ENCODE measurements at places on chromosomes 12 and 14.

- no peak for DNase-seq
These were observed 41.2 kb upstream of the CRY1 start for GRCh38 chr12:107134558-107134957.

- DNase-seq = no peak
These were observed 1042.1 kb downstream of the FSCB start for GRCh38 chr14:43464968-43465367.

DNA sequence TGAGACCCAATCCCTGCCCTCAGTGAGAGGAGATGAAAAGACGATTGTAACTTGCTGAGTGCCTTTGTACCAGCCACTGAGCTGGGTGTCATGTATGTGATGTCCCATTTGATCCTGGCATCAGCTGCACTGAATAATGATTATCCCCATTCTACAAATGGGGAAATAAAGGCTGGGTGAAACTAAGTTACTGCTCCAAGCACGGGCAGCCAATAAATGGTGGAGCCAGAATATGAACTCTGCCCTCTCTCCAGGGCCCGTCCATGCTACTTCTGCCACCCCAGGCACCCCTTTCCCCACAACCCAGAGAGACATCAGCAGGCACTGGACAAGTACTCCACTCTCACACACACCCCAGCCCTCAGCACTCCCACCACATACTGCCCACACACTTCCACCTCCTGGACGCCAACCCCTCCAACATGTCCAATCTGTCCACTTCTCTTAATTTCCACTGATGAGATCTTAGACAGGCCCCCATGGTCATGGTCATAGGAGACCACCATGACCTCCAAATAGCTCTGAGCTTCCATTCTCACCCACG lies 115.8 kb downstream of the DICER1 start:
- DNase-seq = no peak

DNA sequence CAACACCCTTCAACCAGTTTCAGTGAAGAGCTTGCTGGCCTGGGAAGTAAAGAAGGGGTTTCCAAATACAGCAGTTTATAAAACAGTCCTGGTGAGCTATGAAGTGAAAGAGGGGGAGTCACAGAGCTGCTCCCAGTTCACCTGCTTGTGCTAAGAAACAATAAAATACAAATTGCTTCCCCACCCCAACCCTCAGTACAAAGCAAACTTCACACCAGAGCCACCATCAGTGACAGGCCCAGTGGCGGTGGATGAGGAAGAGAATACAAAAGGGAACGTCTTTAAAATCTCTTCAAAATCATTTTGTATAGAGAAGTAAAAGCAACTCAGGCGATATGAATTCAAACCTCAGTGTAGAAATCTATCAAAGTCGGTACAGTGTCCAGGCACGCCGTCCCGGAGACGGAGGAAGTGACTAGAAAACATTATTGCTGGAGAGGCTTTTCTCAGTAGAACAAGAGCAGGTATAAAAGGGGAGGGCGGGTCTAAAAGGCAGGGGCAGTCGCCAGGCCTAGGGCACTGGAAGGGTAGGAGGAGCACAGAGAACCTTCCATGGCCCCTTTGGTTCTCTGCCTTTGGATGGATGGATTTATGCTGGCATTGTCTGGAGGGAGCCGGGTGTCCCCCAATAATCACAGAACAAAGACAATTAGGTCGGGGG lies 10.5 kb upstream of the RPLP0 start:
- no peak for DNase-seq

- DNase-seq = no peak
These were observed 652 bp upstream of the LRCOL1 start for GRCh38 chr12:132610866-132611602.

DNA sequence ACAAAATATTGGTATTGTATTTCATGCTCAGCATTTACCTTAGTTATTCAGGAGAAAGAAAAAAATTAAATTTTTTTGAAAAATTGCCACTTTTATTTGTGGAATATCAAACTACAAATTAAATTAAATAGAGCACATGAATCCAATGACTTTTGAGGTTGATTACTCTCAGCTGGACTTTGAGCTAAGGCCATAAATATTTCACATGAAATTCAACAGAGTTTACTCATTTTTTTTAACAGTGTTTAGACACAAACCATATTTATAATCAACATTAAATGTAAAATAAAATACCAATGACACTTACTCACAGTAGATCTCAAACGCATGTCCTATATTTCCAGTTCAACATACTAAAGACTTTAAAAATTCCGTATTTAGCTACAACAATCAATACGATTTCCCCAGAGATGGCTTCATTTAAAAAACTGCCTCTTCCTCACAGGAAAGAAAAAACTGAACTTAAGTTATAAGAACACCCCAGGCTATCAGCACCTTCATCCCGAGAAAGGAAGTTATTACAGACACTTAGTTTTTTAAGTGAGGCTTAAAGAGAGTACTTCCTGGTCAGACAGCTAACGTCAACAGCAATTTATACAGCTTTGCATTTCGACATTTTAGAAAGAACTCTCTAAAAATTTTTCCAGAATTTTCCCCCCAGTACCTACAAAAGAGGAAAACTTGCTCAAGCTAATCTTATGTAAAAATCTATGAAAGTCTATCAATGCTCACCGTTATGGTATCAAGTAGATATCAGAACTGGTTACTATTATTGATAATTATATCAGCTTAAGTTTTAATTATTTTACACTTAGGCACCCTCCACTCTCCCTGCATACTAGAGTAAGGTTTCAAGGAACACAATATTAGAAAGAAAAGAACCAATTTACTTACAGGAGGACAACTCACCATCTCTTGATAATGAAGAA lies 13.8 kb downstream of the TAOK3 start:
- DNase-seq = no peak

- DNase-seq = no peak
These were observed 10.0 kb downstream of the BRF1 start for GRCh38 chr14:105290621-105291346.

- DNase-seq = no peak
These were observed 69.7 kb upstream of the STAC3 start for GRCh38 chr12:57320639-57321038.

- no peak for DNase-seq
These were observed 230.7 kb upstream of the SYT10 start for GRCh38 chr12:33670284-33670683.

- DNase-seq = no peak
These were observed 36.0 kb downstream of the FMNL3 start for GRCh38 chr12:49671031-49671765.

DNA sequence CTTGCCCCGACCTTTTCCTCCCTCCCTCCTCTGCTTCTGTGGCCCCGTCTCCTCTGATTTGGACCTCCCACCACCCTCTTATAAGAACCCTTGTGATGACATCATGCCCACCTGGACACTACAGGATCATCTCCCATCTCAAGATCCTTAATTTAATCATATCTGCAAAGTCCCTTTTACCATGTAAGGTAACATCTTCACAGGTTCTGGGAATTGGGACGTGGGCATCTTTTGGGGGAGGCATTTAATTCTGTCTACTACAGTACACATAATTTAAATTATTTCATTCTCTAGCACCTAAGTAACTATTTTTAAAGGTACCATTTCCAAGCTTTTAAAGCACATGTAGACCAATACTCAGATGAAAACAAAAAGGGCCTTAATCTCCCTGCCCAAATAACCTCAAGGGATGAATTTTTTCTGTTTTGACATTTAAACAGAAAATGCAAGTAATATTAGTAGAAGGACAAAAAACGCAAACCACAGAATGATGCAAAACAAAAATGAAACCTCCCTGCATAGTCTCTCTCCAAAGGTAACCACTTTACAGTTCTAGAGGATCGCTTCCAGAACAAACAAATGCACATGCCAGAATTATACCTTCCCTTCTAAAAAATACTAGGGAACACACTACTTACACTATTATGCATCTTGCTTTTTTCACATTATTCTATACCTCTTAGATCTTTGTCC lies 222.1 kb downstream of the AACS start:
- DNase-seq = no peak

GRCh38 chr12:120453977-120454376 lies 7.7 kb downstream of the GATC start:
- no peak for DNase-seq

- DNase-seq = no peak
These were observed 648 bp downstream of the ERP27 start for GRCh38 chr12:14937689-14938088.

DNA sequence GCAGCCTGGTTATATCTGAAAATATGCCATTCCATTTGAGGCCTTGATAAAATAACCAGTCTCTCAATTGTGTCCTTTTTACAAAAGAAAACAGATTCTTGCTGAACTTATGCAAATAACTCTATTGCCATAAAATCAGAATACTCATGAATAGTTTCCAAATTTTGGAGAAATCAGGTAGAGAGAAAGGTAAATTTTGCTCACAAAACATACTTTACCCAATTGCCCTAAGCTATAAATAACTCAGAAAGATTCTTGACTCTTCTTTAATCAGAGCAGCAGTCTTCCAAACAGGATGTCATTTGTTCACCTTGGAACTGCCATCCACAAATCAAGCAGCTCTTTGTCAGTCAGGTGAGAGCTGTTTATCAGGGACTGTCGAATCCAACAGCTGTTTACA lies 12.6 kb downstream of the ZNF26 start:
- DNase-seq = no peak

GRCh38 chr14:64951724-64952123 lies 9.2 kb upstream of the GPX2 start:
- DNase-seq = no peak

- no peak for DNase-seq
These were observed at the start of gene SPIC for GRCh38 chr12:101474711-101475386. Gene SPIC, plus strand, starts transcription at chr12:101475336. Its CDS starts 1,569 bp downstream, at chr12:101476905.

GRCh38 chr12:77833329-77833728 lies 2.6 kb downstream of the NAV3 start:
- DNase-seq = no peak

GRCh38 chr14:67332468-67332867 lies 27.1 kb downstream of the ATP6V1D start:
- no peak for DNase-seq

- no peak for DNase-seq
These were observed 163.5 kb downstream of the AACS start for GRCh38 chr12:125228519-125229260.

DNA sequence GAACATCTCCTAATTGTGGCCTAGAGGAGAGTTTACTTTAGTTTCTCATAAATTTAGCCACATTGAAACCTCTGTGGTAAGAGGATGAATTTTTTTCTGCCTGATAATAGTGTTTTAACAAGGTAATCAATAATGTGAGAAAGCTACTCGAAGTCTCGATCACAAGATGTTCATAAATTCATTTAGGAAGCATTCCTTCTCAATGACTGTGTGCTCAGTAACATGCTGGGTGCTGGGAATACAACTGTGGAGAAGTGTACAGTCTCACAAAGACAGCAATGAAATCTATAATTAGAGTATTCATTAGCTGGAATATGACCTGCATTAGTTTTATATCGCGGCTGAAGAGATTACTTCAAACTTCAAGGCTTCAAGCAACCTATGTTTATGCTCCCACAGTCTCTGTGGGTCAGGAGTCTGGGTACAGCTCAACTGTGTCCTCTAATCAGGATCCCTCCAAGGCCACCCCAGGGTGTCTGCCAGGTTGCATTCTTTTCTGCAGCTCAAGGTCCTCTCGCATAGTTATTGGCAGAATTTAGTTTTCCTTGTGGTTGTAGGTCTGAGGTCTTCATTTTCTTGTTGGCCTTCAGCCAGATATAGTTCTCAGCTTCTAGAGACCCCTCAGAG lies 167.6 kb downstream of the ANO4 start:
- no peak for DNase-seq

- no peak for DNase-seq
These were observed 71.3 kb downstream of the DERA start for GRCh38 chr12:15982471-15982870.

GRCh38 chr14:20719777-20720176 lies 25.9 kb upstream of the EDDM3A start:
- no peak for DNase-seq

GRCh38 chr12:47822401-47822800 lies 2.7 kb upstream of the HDAC7 start:
- no peak for DNase-seq

DNA sequence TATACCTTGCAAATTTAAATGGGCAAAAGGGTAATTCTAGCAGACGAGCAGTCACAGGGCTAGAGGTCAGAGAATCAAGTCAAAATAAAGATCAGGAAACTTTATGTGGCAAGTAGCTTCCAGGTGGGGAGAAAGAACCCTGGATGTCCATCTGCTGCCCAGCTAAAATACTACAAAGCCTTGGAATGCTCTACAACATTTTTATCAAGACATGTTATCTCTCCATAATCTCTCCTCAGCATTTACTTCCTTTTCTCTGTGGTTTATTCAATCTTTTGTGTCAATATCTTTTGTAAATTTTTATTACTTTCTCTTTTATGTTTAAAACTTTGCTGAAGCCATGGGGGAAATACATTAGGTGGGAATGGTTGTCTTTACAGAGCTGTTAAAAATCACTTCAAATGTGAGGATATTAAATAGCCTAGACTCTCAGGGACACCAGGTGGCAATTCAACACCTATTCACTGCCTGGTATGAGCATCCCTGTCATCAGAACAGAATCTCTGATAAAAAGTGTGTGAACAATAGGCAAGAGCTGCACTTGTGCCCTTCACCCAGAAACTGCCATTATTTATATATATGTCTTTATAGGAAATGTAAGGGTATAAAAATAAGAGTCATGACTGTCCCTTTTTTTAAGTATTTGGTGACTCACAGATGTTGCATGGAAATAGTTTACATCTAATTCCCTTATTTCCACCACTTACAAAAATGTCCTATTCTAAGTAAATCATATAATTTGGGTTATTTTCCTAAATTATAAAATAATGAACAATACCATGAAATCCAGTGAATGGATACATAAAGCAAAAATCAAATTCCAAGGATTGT lies 152.9 kb downstream of the EPS8 start:
- no peak for DNase-seq

- DNase-seq = no peak
These were observed 78.1 kb upstream of the NOS1 start for GRCh38 chr12:117439531-117440001.

- DNase-seq = no peak
These were observed 4.7 kb upstream of the CFAP73 start for GRCh38 chr12:113144806-113145205.

- no peak for DNase-seq
These were observed at the start of gene CACNA1C for GRCh38 chr12:2052826-2053678. Gene CACNA1C, plus strand, starts transcription at chr12:2052987. Its CDS starts 576 bp downstream, at chr12:2053563.

- DNase-seq = no peak
These were observed 225.5 kb downstream of the EPS8 start for GRCh38 chr12:15563663-15564062.

DNA sequence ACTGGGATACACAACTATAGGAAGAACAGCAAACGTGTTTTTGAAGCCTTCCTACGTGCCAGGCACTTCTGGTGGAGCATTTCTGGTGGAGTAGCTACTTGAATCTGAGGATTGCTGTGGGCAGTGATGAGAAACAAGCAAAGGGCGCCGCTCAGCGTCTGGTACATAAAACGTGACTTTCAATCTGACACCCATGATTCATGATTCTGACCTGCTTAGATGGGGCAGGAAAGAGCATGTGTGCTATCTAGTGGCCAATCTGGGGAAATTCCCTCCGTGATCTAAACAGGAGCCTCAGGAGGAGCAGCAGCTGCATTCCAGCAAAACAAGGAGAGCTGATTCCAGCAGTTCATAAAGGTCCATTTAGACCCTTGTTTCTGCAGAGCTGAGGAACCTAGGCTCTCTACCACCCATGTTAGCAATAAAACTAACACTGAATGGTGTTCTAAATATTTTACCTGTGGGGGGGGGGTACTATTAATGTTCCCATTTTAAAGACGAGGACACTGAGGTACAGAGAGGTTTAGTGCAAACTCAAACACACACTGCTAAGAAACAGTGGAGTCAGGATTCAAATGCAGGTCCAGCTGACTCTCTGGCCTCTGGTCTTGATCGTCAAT lies 37.8 kb downstream of the PAH start:
- DNase-seq = peak; percentile 64
